ENCODE measurements at places on chromosomes 2 and 18. TPM values are rescaled to one million over a fixed set of nuclear protein-coding genes. Genes with fewer than 3 reads are reported as not detected.

DNA sequence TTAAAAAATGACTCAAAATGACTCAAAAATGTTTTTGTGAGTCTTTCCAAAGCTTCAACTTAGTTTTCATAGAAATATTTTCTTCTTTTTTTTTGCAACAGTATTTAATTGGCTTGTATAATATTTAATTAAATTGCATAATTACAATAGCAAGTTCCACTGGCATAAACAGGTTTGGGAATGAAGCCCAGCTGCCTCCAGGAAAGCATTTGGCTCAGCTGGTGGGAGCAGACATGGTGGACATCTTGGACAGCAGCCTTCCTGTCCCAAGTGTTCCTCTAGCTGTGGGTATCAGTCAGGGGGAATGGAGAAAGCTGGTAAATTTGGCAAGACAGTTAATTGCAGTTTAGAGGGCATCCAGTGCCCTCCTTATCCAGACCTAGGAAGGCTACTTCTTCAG is 213.4 kb downstream of the ZBTB7C start:
- DNase-seq: no peak

- DNase-seq: peak; percentile 42
These were observed 85.6 kb upstream of the PPM1B start for GRCh38 chr2:44083054-44083453.

DNA sequence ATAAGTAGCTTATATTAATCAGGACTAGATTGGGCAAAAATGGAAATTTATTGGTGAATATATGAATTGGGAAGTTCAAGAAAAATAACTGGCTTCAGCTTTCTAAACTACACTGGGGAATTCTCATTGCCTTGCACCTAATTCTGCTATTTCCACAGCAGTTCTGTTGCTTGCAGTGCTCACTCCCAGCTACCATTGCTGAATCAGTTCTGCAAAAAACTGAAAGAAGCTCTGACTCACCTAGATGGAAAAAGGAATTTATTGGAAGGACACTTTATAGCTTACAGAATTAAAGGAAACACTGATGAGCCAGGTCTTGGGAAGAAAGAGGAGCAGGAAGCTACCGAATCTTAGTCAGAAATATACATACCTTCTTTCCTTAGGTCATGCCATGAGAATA is 60.3 kb upstream of the ACVR1 start:
- no peak for DNase-seq

GRCh38 chr18:56108478-56109367 is 520.7 kb upstream of the TCF4 start:
- no peak for DNase-seq

DNA sequence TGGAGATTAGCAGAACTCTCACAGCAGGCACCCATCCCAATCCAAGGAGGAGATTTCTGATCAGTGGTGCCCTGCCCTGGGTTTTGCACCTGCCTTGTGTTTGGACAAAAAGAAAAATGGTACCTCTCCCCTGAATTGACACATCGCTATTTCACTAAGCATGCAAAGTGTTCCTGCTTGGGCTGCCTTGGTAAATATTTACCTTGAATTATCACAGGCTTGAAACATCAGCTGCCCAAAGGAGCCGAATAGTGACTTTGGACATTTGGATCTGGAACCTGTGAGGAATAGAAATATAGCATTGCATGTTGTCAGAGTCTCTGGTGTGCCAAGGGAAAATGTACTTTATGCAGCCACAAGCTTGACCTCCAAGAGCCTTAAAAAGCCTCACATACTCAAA is 926.4 kb upstream of the FANCL start:
- DNase-seq: no peak

Gene HDAC4
- total RNA-seq: 25.6 TPM

Gene HEATR5B
- total RNA-seq: 28.9 TPM

Data from spinal cord (tissue), 10 donors.